ENCODE measurements at places on chromosomes 13 and 19.

GRCh38 chr19:44684892-44685863 lies 13.8 kb upstream of the CEACAM16 start:
- H3K36me3 ChIP-seq: no peaks in the 10 kb centered on the region
- peak overlapping the region; percentile 28 for H3K4me3 ChIP-seq
- H3K4me1 ChIP-seq: peaks cover 40% of the 10 kb centered on the region
- H3K27me3 ChIP-seq: no peaks in the 10 kb centered on the region
- no peak overlapping the region for H3K27ac ChIP-seq

GRCh38 chr13:66312312-66313087 lies 917.6 kb downstream of the PCDH9 start:
- no peak for DNase-seq
- H3K27me3 ChIP-seq: no peaks in the 10 kb centered on the region

DNA sequence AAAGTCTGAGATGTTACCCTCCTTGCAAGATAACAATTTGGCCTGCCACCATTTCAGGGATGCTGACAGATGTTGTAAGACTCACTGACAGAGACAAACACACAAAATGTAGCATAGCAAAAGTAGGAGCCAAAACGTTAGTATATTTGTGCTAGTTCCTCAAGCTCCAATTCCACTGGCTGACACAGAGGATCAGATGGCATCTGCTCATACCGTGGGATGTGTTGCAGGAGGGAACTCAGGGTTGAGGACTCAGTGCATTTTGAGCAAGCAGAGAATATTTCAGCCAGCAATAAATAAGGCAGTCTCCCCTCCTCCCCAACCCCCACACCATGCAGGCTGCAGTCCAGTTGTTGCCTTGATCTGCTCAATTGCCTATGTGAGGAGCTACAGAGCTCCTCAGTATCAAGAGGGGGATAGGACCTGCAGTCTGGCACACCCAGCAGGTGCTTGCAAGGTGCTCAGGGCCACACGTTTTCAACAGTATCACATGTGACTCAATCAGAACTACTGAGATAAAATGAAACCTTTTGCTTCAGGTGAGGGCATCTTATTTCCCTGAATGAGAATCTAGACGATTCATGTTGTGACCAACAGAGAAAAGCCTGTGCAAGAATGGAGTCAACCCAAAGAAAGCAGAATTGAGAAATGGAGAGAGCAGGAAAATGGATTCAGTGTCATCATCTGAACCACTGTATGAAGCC lies 23.6 kb upstream of the LRCH1 start:
- H3K36me3 ChIP-seq: no peaks in the 10 kb centered on the region
- no peak overlapping the region for H3K27ac ChIP-seq
- H3K27me3 ChIP-seq: no peaks in the 10 kb centered on the region
- no peak for DNase-seq
- no peak overlapping the region for H3K4me3 ChIP-seq

DNA sequence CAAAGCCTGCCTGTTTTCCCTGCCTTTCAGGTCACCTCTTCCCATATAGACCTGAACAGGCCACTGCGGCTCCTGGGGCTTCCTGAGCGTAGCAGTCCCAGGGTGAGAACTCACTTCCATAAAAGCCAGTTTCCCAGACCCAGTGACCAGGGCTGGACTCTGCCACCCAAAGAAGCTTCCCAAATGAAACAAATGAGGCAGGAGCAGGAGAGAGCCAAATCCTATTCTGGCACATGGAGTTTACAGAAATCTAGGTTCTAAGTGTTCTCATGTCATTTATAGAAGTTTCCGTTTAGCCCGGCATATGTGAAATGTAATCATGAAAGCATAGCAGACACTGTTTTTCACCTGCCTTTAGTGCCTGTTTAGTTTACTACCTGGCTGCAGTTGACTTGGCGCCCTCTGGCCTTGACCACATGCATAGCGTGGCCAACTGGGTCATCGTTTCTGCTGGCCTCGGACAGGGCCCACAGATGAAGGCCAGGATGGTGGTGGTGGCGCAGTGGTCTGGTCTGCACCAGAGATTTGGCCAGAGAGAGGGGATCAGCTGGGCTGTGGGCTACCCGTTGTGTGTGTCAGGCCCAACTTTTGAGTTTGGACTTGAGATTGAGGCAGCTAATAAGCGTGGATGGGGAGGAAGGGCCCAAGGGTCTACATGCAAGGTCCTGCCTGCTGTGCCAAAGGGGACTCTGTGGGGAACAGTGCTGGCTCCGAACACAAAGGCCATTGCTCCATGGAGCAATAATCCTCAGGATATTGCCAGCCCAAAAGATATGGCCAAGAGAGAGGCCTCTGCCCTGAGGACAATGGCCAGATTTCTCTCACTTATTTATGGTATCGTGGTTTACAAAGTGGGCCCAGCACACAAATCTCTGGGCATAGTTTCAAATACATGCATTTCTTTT lies 43.3 kb downstream of the NFIX start:
- no peak overlapping the region for H3K27ac ChIP-seq
- H3K36me3 ChIP-seq: no peaks in the 10 kb centered on the region
- no peak for DNase-seq

DNA sequence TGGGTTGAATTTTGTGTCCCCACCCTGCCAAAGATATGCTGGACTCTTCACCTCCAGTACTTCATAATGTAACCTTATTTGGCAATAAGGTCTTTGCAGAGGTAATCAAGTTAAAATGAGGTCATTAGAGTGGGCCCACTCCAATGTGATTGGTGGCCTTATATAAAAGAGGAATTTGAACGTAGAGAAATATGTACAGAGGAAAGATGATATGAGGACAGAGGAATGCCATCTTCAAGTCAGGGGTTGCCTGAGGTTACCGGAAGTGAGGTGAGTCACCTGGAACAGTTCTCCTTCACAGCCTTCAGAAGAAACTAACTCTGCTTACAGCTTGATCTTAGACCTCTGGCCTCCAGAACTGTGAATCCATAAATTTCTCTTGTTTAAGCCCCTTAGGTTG lies 69.9 kb downstream of the GPC5 start:
- H3K4me1 ChIP-seq: no peaks in the 10 kb centered on the region
- no peaks in the 10 kb centered on the region for H3K36me3 ChIP-seq
- DNase-seq: no peak
- no peak overlapping the region for H3K27ac ChIP-seq

GRCh38 chr19:8491574-8491973 lies 10.9 kb downstream of the PRAM1 start:
- H3K4me1 ChIP-seq: peaks cover 7% of the 10 kb centered on the region
- peaks cover 22% of the 10 kb centered on the region for H3K36me3 ChIP-seq
- H3K4me3 ChIP-seq: no peak overlapping the region

DNA sequence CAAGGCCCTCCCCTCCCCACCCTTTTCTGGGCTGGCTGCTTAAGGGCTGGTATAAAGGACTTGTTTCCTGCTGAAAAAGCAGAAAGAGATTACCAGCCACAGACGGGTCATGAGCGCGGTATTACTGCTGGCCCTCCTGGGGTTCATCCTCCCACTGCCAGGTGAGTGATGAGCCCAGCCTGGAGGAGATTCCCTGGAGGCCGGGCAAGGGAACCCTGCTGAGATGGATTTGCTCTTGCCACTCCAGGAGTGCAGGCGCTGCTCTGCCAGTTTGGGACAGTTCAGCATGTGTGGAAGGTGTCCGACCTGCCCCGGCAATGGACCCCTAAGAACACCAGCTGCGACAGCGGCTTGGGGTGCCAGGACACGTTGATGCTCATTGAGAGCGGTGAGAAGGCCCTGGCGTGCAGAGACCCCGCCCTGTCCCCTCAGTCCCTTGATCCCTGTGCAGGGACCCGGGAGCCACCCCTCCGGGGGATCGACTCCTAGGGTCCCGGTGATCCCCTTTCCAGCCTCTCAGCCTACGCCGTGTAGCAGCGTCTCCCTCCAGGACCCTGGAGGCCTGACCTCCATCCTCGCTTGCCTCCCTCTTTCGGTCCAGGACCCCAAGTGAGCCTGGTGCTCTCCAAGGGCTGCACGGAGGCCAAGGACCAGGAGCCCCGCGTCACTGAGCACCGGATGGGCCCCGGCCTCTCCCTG lies at the start of gene CD177:
Gene CD177 (plus strand): TSS at position 81 of the 699 bp plus-strand sequence. CDS start 29 bp downstream, at position 110.
- DNase-seq: no peak
- H3K36me3 ChIP-seq: no peaks in the 10 kb centered on the region
- H3K4me1 ChIP-seq: no peaks in the 10 kb centered on the region
- no peak within 1 kb of the TSS for H3K27ac ChIP-seq

DNA sequence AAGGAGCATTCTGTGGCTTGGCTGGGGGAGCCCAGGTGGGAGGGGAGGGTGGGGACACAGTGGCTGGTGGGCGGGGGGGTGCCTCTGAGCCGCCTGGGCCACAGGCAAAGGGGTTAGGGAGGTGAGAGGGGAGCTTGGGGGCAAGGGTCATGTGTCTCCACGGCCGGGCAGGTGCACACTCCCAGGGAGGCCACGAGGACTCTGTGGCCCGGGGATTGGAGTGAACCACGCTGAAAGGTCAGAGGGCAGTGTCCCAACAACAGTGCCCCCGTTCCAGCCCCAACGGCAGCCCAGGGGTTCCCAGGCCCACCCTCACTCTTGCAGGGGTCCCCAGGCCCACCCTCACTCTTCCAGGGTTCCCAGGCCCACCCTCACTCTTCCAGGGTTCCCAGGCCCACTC lies 9.6 kb downstream of the C2CD4C start:
- no peaks in the 10 kb centered on the region for H3K36me3 ChIP-seq
- no peak overlapping the region for H3K4me3 ChIP-seq
- H3K4me1 ChIP-seq: no peaks in the 10 kb centered on the region
- no peaks in the 10 kb centered on the region for H3K27me3 ChIP-seq
- DNase-seq: no peak

DNA sequence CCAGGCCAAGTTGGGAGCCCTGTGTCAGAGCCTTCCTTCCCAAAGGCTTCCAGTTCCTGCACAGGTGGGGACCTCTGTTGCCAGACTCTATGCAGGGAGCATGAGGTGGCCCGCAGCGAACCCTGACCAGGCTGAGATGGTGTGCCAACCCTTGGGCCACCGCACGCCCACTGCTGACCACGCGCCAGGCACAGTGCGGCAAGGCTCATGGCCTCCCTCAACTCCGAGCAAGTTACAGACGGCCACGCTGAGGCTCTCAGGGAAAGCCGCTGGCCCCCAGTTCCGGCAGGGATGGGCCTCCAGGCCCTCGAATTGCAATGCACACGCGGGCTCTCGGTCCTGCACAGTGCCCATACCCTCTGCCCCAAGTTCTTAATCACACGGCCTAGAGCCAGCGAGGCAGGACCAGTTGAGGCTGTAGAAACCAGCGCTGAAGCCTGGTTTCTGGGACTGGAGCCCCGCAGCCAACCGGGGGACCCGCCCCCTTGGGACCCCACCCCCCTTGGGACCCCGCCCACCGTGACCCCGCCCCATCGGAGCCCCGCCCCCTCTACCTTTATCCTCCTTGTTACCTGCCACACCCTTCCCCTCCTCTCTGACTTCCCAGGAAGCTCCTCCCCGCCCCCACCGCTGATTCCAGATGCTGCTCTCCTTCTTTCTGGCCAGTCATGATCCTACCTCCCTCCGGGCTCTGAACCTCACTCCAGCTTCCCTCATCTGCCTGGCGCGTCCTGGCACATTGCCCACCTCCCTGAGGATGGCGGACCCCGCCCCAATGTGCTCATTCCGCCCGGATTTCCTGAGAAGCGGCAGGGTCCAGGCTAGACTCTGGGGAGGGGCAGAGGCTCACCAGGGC lies 6.0 kb downstream of the PEX11G start:
- no peak overlapping the region for H3K4me3 ChIP-seq
- DNase-seq: no peak
- H3K36me3 ChIP-seq: no peaks in the 10 kb centered on the region
- no peak overlapping the region for H3K27ac ChIP-seq
- no peaks in the 10 kb centered on the region for H3K4me1 ChIP-seq
- no peaks in the 10 kb centered on the region for H3K27me3 ChIP-seq

DNA sequence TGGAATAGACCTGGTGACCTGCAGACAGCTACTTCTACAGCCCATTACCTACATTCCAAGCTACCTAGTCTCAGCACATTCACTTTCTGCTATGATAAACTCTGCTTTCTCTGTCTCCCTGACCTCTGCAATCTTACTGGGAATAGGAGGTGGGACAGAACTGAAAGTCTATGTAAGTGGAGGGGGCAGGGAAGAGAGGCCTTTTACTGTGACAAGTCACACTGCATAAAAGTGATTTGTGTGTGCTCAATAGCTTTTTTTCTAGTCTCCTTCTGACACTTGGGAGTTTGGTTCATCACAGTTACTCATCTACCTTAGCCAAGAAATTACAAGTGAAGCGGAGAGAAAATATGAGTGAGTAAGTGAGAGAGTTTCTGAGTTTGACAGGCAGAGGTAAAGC lies 322.4 kb downstream of the OLFM4 start:
- H3K36me3 ChIP-seq: no peaks in the 10 kb centered on the region
- H3K4me3 ChIP-seq: no peak overlapping the region
- no peak overlapping the region for H3K27ac ChIP-seq
- H3K4me1 ChIP-seq: no peaks in the 10 kb centered on the region

DNA sequence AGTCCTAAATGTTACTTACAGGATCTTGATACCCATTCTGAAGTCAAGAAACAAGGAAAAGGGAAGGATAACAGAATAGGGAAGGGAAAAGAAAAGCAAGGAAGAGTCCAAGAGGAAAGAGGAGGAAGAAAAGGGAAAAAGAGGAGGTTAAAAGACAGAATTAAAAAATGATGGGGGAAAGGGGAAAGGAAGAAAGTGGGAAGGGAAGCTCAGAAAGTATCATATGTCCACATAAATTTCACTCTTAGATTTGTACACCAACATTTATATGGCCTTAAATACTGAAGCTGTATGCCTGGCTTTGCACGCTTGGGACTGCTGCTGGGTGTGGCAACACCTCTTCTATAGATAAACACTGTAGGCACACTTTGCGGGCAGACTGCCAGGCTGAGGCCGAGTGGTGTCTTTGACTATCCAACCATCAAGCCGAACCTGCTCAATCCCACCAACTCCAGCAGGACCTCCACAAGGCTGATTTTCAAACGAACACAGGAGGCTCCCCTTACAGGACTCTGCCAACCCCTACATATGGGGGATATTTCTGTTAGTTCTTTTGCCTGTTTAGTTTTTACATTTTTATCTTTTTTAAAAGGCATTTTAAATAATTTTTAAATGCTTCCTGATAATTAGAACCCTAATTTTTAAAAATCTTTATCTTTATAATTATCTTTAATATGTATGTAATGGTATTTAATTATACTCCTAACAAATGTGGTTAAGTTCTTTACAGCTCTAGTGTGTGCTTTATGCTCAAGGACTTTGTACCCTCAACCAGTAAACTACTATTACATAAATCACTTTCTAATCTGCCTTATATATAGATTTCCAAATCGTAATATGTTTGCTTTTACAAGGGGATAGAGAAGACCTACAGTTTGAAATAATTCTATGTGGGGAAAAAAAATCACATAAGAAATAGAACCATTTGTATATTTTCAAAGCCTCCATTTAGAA lies 154.2 kb downstream of the DIAPH3 start:
- H3K4me1 ChIP-seq: no peaks in the 10 kb centered on the region
- no peaks in the 10 kb centered on the region for H3K27me3 ChIP-seq
- H3K4me3 ChIP-seq: no peak overlapping the region
- H3K27ac ChIP-seq: no peak overlapping the region
- DNase-seq: no peak
- H3K36me3 ChIP-seq: no peaks in the 10 kb centered on the region

Measured in GM12878 (cell line).